ENCODE measurements at places on chromosomes 2 and 18.
A peak's percentile ranks its signal among the peaks of the same experiment; 100 is the strongest.

DNA sequence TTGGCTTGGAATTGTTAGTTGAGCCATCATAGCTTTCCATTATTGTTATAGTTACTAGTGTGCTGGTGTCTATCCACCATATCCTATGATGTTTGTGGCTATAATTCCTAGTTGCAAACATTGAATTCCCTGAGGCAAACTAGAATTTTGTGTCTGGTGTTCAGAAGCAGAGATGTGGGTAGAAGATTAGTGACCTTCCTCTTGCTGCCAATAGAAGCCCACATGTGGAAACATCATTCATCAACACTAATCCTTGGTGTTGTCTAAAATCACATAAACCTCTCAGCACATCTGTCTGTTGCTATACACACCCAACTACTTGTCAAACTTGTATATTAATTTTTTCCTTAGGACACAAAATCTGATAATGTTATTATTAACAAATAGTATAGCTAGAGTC lies 374.1 kb downstream of the TGIF1 start:
- no peak for DNase-seq

GRCh38 chr2:219893541-219893940 lies 266.1 kb downstream of the SLC4A3 start:
- DNase-seq, result no peak

DNA sequence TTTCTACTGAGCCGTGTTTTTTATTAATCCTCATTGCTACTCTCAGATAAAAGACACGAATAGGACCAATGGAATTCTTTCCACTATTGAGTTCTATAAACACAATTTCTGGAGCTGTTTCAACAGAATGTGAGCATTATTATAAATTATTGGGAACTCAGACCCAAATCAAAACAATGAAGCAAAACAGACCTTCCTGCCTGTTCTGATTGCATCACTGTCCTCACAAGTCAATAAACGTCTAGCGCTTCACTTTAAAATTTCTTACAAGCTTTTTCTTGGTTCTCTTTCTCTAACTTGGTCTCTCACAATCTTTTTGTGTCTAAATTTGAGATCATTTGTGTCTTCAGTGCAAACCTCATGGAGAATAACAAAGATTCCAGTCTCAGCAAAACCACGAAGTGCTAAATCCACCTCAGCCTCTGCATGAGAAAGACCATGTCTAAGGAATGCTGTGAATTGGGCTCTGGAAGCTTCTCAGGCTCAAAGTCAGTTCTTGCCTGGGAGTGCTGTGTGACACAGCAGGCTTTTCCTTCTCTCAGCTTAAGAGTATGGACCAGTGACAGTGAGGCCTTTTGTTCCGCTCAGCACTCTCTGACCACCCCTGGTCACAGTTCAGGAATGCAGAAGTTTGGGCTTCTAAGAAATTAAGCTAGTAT lies 22.8 kb downstream of the ARHGAP28 start:
- no peak for DNase-seq

- DNase-seq, result no peak
These were observed 1.5 kb downstream of the SMYD1 start for GRCh38 chr2:88069117-88069516.

- DNase-seq, result no peak
These were observed 93.9 kb downstream of the FARSB start for GRCh38 chr2:222561817-222562645.

DNA sequence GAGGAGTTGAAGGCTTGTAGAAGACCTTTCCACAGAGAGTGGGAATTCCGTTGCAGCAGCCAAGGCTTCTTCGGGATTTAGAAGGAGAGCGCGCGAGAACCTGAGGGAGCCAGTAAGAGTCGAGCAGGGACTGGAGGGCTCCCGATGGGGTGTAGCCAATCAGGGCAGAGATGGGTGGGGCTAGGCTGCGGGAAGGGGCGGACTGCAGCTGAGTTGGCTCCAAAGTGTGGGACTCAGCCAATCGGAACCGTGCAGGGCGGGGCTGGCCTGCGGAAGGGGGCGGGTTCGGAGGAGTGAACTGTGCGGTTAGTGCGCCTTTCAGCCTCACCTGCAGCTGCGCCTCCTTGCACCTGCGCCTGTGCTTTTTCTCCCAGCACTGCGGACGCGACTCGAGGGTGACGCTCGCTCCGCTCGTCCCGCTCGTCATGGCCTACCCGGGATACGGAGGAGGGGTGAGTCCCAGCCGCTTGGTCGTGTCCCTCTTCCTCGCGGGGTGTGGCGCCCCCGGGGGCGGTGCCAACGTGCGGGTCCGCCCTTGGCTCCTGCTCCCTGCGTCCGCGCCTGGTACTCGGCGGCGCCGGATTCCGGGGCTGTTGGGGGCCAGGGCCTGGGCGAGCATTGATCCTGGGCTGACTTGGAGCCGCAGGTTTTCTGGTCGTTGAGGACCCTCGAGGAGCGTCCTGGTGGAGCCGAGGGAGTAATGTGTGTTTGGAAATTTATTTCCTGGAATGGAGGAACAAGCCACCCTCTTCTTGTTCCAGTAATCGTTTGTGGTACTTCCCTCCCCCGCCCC lies at the start of gene GCA:
GCA (plus strand) TSS at position 309 of the 793 bp plus-strand sequence; CDS start at position 426, 117 bp downstream.
- peak; percentile 95 for DNase-seq

- DNase-seq, result no peak
These were observed 162.9 kb upstream of the APCDD1 start for GRCh38 chr18:10291568-10291981.

DNA sequence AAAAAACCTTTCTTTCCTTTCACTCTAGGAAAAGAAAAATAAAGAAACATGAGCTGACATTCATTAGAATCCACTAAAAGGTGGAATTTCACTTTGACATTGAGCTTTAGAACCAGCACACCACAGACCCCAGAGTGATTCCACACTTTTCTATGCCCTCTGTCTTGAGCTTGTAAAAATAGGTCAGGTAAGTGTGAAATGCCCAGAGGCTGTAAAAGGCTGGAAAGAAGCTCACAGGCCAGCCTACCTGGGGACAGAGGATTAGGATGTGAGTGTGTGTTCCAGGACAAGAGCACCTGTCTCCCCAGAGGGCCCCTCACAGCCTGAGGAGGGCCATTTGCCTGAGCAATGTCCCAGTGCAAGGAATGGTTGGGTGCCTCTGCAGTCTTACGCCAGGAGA lies 56.3 kb upstream of the MYO3B start:
- no peak for DNase-seq

DNA sequence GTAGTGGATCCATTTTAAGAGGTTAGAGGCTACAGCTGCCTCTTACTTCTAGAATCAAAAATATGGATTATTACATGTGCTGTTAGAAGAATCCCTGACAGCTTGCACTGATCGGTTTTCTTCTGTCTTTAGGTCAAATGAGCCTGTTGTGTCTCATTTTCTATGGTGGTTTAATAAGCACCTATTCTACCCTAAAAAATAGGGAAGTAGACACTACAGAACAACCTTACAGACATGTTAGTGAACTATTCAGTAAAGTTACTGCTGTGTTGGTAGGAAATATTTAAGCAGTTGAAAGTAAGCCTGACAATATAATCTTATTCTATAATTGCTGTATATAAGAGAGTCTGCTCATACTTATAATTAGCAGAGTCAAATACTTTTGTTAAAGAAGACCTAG lies 168.5 kb upstream of the NOSTRIN start:
- no peak for DNase-seq

GRCh38 chr2:19746611-19747309 lies 155.0 kb downstream of the TTC32 start:
- DNase-seq, result no peak

- DNase-seq, result peak; percentile 17
These were observed 7.9 kb downstream of the CROCC2 start for GRCh38 chr2:240913810-240914644.

- DNase-seq, result no peak
These were observed 119.0 kb upstream of the ZBTB14 start for GRCh38 chr18:5414546-5414945.

DNA sequence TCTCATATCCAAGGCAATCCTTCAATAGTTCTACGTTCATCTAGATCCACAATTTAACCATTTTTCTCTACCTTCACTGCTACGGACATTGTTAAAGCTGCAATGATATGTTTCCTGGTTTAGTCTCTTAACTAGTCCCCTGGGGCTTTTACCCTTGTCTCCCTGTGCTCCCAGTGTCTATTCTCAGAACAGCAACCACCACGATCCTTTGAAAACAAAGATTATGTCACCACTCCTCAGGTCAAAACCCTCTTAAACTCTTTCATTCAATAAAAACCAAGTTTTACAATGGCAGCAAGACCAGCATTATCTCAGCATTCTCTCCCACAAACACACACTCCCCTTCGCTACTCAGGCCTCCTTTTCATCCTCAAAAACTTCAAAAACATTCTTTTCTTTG lies 298.2 kb upstream of the CHST9 start:
- no peak for DNase-seq
